Forelimb muscle (tissue), 1 donor: ENCODE measurements at places on chromosomes 16 and 17. TPM values are rescaled to one million over a fixed set of nuclear protein-coding genes. Genes with fewer than 3 reads are reported as not detected.

GRCh38 chr17:81053041-81053970 is 18.4 kb downstream of the BAIAP2 start:
- DNase-seq = no peak

- no peak for DNase-seq
These were observed 340.3 kb upstream of the CDH5 start for GRCh38 chr16:66026211-66026610.

The USP31 gene
- 6.1 TPM for polyA plus RNA-seq

The TEX14 gene
- 2.1 TPM for polyA plus RNA-seq

DNA sequence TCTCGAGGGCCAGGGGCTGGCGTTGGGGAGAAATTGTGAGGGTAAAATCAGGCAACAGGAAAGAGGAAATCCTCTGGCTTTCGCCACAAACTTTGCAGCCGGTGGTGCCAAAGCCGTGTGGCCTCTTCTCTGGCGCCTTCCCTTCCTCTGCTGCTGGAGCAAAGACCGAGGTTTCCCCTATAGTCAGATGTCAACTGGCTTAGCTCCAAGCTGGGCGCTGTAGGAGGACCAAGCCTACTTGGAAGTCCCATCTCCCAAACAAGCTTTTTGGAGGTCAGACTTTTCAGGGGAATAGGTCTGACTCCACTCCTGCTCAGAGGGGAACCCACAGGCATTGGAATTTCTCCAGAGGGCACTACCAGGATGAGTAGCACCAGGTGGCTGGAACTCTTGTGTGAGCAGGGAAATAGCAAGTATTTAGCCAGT is 5.0 kb downstream of the IGFBP4 start:
- DNase-seq = no peak

The MYO15A gene
- polyA plus RNA-seq = 1.2 TPM

GRCh38 chr17:80668375-80669148 is 123.9 kb downstream of the RPTOR start:
- DNase-seq = no peak

The C17orf78 gene
- not detected for polyA plus RNA-seq

DNA sequence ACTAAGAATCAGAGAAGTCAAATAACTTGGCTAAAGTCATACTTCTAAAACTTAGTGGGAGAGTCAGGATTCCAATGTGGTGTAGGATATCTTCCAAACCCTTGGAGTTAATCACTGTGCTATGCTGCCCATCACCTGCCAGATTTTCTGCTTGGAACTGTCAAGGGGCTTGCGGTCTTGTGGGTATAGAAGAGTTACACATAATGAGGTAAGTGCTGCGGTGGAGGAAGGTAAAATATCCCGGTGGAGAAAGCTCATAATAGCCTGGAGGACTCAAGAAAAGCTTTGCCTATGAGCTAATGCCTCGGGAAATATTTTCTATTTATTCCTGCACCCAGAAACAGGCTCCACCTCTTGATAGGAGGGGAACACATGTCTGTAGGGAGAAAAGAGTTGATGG is 195.6 kb downstream of the UTP18 start:
- no peak for DNase-seq

- no peak for DNase-seq
These were observed 233.6 kb downstream of the SEC14L1 start for GRCh38 chr17:77374170-77374936.

- no peak for DNase-seq
These were observed 4.7 kb downstream of the MNT start for GRCh38 chr17:2396192-2396567.

- no peak for DNase-seq
These were observed 436 bp upstream of the BRIP1 start for GRCh38 chr17:61863801-61864126.

The DOC2B gene
- polyA plus RNA-seq = 4.5 TPM

GRCh38 chr16:71754652-71755051 is 30.2 kb upstream of the PHLPP2 start:
- DNase-seq = no peak

- DNase-seq = no peak
These were observed 26.7 kb upstream of the TRAP1 start for GRCh38 chr16:3744018-3744417.

GRCh38 chr17:63165400-63165799 is 199.4 kb downstream of the TANC2 start:
- no peak for DNase-seq

DNA sequence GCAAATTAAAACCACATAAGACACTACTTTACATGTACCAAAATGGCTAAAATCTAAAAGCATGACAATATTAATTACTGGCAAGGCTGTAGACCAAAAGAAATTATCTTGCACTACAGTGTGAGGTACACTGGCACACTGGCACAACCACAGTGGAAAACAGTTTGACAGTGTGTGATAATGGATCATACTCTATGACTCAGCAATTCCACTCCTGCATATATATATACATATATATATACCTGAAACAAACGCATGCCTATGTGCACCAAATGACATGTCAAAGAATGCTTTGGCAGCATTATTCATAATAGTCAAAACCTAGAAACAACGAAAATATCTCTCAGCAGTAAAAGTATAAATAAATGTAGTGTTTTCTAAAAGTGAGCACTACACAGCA is 4.6 kb upstream of the DYNLRB2 start:
- no peak for DNase-seq

The KRTAP4-1 gene
- polyA plus RNA-seq = not detected

- no peak for DNase-seq
These were observed 12.1 kb downstream of the ZZEF1 start for GRCh38 chr17:4130715-4131114.

The KRT34 gene
- polyA plus RNA-seq = not detected

DNA sequence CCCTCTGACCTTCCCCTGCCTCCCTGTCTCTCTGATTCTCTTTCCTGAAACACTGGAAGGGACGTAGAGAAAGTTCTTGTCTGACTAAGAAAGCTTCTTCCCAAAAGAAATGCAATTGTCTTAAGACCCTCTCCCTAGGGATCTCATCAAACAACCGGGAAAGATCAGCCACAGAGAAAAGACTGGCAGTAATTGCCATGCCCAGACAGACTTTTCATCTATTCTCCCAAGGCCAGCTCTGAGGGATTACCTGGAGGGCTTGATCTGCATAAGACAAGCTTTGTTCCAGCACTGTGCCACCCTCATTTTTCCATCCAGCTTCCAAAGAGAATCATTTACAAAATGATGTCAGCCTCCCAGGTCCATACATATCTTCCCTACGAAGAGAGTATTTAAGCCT is 38.8 kb upstream of the HS3ST3A1 start:
- DNase-seq = no peak

The KRT39 gene
- 7.2 TPM for polyA plus RNA-seq

DNA sequence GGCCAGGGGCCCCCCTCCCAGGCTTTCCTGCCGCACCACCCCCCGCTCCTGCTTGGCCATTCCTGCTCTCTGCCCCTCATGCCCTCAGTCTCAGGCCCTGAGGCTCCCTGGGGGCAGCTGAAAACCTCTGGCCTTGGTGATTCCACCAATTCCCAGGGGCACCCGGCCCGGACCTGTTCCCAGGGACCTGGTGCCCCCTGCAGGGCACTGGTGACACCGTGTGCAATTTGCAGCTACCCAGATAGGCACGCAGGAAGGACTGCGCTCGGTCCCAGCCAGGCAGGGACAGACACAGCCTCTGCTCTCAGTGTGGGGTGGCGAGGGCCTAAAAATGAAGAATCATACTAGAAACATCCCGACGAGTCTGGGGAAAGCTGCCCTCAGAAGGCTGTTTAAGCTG is 13.4 kb downstream of the WFDC1 start:
- no peak for DNase-seq

- DNase-seq = peak; percentile 99
These were observed 965 bp upstream of the PHF12 start for GRCh38 chr17:28951991-28952975.

DNA sequence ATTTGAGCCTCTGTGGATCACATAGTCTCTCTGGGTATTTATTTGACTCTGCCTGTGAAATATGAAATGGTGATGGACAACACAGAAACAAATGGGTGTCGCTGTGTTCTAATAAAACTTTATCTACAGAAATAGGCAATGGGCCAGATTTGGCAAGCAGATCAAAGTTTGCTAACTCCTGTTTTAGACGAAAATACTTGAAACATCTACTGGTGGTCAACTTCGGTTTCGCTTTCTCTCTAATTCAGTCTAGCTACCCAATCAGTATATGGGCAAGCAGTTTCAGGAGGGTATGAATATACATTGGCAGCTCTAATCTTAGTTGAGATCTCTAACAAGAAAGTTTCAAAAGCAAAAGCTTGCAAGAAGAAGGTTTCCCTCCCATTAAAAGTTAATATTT is 60.1 kb upstream of the DYNLRB2 start:
- DNase-seq = no peak

The SETD6 gene
- 17.0 TPM for polyA plus RNA-seq

DNA sequence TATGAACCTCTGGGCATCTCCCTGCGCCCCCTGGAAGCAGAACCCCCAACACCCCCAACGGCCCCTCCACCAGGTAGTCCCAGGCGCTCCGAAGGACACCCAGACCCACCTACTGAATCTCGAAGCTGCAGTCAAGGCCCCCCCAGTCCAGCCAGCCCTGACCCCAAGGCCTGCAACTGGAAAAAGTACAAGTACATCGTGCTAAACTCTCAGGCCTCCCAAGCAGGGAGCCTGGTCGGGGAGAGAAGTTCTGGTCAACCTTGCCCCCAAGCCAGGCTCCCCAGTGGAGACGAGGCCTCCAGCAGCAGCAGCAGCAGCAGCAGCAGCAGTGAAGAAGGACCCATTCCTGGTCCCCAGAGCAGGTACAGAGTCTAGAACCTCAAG is 1.5 kb downstream of the BCL6B start:
- DNase-seq = no peak

GRCh38 chr17:62064029-62064790 is 868 bp downstream of the MED13 start:
- DNase-seq = no peak
